ENCODE measurements at places on chromosomes 13 and 19.

DNA sequence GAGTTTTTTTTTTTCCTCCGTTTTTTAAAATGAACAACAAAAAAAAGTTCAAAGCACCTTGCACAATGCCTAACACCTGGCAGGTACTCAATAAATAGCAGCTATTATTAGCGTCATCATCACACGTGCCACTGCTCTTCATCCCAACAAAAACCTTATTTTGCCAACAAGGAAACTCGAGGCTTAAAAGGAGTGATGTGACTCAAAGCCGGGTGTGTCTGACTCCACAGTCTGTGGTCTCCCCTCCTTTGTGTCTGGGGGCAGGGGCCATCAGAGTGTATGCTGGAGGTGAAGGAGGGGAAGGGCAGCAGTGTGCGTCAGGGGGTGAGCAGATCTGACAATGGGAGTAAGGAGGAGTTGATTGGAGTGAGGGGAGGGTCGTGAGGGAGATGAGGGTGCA, 34.1 kb upstream of the POU2F2 start:
- DNase-seq = no peak

DNA sequence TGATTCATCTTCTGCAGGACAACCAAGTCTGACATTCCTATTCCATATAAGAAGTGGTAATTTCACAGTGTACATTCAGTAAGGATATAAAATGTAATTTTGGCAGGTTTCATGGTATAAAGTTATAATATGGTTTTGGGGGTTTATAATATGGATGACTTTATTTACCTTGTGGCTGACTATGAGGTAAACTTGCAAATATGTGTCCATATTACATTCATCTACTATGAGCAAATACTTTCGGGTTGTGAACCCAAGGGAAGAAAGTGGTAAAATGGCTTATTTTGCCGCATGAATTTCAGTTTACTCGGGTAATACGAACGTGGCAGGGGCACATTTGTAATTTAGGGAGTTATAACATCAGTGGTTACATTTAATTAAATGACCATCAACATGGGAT, 86.7 kb upstream of the TNFSF11 start:
- no peak for DNase-seq

- DNase-seq = peak; percentile 14
These were observed 10.1 kb upstream of the TPRX2 start for GRCh38 chr19:47848823-47849473.

DNA sequence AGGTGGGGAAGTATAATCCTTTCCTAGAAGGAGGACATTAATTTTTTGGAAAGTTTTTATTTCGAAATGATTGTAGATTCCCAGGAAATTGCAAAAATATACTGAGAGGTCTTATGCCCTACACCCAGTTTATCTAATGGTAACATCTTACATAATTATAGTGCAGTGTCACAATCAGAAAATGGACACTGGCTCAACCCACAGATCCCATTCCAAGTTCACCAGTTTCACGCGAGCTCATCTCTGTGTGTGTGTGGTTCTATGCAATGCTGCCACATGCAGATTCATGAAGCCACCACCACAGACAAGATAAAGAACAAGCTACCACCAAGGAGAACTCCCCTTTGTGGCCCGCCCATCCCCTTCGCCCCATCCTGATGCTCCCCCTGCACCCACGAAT, 24.4 kb downstream of the IL17D start:
- no peak for DNase-seq

Data from small intestine (tissue), 16 donors.